Activated T-cell treated with anti-CD3 and anti-CD28 coated beads, Interleukin-2, amount 50 U/mL, for 4 hours (primary cell): ENCODE measurements at places on chromosomes 2 and 18. TPM values are rescaled to one million over a fixed set of nuclear protein-coding genes. Genes with fewer than 3 reads are reported as not detected.

GRCh38 chr2:216056739-216057138, 24.9 kb downstream of the PECR start:
- no peak for DNase-seq

- no peak for DNase-seq
These were observed 264.7 kb downstream of the CCDC85A start for GRCh38 chr2:56448403-56449001.

- peak; percentile 99 for DNase-seq
These were observed 574 bp upstream of the NCL start for GRCh38 chr2:231464576-231465540.

DNA sequence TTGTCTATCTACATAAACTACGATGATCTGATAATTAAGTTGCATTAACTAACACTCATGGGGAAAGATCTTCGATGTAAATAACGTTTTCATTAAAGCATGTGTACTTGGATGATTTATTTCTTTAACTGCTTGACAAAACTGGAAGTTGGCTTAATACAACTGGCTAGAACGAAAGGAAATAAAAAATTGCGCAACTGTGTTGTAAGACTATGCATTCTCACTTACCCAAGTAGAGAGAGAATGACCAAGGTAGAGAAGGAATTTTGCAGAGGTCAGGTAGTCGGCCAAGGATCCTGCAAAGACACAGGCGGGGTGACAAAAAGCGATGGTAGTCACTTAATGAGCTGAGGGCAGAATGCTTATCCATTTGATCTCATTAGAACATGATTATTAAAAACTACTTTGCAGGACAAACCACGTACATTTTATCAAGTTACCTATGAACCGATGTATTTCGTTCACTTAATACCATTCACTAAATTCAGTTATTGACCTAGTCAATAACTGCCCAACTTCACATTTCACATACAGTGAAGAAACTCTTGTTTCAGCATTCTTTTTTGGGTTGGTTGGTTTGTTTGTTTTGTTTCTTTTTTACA, 900 bp downstream of the SLC40A1 start:
- no peak for DNase-seq

DNA sequence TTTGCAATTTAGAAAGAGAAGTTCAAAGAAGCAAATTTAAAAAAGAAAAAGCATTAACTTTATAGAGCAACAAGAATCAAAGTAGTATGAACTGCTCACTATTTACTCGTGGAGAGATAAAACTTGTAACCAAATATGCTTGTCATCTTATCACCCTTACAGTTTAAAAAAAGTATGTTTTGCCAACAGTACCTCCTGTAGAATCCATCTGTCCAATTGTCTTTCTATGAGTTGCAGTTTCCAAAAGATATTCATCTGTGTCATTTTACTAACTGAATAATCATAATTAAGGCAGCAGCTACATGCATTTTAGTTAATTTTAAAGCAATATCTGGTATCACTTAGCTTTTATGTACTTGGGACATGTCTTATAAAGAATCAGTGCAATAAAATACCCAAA, 1112.3 kb downstream of the DSC3 start:
- DNase-seq: no peak

DNA sequence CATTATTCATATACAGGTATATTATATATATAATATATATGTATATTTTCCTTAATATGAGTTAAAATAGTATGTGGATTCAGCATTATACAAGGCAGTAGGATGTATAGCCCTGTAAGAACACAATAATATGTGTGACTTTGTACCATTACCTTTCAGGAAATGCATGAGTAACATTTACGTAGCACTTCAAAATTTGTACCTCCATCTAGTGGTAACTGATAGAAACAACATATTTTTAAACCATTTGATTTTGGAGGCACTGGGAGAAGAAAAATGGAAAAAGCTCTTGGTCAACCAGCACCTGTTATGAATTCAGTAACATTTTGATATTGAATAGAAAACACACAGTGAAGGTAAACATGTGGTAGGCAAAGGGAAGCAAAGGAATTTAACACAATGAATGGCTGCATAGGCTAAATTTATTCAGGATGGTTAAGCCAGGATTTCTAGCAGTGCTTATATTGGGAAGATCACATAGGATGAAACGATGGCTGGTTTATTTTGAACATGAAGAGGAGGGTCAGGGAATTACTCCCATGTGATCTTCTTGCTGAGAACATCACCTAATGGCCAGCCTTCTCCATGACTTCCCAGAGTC, 565.5 kb downstream of the CCDC85A start:
- DNase-seq: no peak

- no peak for DNase-seq
These were observed 117.6 kb upstream of the APCDD1 start for GRCh38 chr18:10336749-10337350.

The BUB1 gene
- 15.7 TPM for total RNA-seq

GRCh38 chr2:193222454-193222853, 1027.7 kb upstream of the TMEFF2 start:
- no peak for DNase-seq

The RBM43 gene
- 0.76 TPM for total RNA-seq

DNA sequence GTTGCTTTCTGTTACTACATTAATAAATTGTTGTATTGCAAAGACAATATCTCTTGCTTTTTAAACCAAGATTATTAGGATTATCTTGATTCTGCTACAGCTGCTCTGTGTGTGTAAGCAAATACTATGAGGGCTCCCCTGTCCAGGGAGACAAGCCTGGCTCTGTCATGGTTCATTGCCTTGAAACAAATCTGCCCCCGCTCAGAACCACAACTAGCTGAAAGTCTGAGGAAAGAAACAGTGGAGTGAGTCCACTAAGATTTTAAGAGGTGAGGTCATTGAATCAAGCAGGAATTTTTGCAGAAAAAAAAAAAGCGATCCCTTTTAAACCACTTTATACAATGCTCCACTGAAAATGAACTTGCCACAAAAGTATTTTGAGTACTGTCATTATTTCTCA, 30.8 kb upstream of the LRRTM4 start:
- DNase-seq: no peak

- no peak for DNase-seq
These were observed 498.3 kb downstream of the RIT2 start for GRCh38 chr18:42617221-42617620.

DNA sequence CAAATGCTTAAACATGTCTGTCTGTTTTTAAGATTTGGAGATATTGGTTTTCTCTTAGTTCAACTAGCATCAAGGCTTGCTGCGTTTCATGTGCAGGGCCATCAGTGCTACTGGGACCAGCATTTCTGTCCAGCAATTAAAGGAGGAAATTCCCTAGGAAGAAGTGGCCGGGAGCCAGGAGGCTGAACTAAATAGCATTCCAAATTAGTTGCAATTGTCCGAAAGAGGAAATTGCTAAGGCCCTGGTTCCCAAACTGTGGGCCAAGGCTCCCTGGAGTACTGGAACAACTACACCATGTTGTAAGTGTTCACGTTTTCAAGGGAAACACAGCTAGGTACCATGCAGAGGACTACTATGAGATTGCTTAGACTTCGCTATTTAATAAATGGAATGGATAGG, 257.9 kb downstream of the PTPRM start:
- no peak for DNase-seq
